Gastroesophageal sphincter (tissue), 4 donors: ENCODE measurements at places on chromosomes 5 and 9. TPM values are rescaled to one million over a fixed set of nuclear protein-coding genes. Genes with fewer than 3 reads are reported as not detected.

GRCh38 chr5:168457542-168457941 is 28.7 kb upstream of the RARS1 start:
- H3K4me1 ChIP-seq, result no peaks in the 10 kb centered on the region
- no peaks in the 10 kb centered on the region for H3K27me3 ChIP-seq
- no peak overlapping the region for H3K27ac ChIP-seq
- H3K4me3 ChIP-seq, result no peak overlapping the region
- no peak for ATAC-seq
- H3K36me3 ChIP-seq, result no peaks in the 10 kb centered on the region

ORM2 gene
- not detected for total RNA-seq

GRCh38 chr9:28407351-28407750 is 834.1 kb upstream of the C9orf72 start:
- no peaks in the 10 kb centered on the region for H3K27me3 ChIP-seq
- H3K4me1 ChIP-seq, result no peaks in the 10 kb centered on the region
- no peak overlapping the region for H3K27ac ChIP-seq
- no peak for ATAC-seq
- H3K4me3 ChIP-seq, result no peak overlapping the region

- ATAC-seq, result no peak
- H3K27ac ChIP-seq, result no peak overlapping the region
- no peak overlapping the region for H3K4me3 ChIP-seq
- H3K36me3 ChIP-seq, result no peaks in the 10 kb centered on the region
These were observed 40.3 kb upstream of the TNFAIP8 start for GRCh38 chr5:119315516-119315949.

GRCh38 chr9:136940526-136941230 is 3.9 kb downstream of the FBXW5 start:
- ATAC-seq, result no peak
- H3K27me3 ChIP-seq, result no peaks in the 10 kb centered on the region
- H3K36me3 ChIP-seq, result peaks cover 45% of the 10 kb centered on the region
- no peak overlapping the region for H3K4me3 ChIP-seq

DNA sequence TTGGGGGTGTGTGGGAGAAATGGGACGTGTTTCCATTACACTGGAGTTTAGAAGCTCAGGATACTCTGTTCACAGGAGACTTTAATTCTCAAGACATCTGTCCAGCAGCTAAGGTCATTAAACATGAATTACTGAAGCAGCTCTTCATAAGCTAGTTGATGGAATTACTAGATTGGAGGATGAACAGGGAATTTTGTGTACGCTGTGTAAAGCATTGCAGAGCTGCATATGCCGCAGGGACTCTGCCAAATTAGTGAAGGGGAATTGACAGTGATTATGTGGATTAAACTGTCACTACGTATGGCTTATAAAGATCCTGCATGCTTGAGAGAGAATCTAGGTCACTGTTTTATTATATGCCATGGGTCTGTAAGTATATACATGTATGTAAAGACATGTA is 177.5 kb upstream of the TBC1D2 start:
- no peak overlapping the region for H3K27ac ChIP-seq
- H3K4me3 ChIP-seq, result no peak overlapping the region
- H3K36me3 ChIP-seq, result no peaks in the 10 kb centered on the region
- H3K4me1 ChIP-seq, result no peaks in the 10 kb centered on the region
- H3K27me3 ChIP-seq, result no peaks in the 10 kb centered on the region

DNA sequence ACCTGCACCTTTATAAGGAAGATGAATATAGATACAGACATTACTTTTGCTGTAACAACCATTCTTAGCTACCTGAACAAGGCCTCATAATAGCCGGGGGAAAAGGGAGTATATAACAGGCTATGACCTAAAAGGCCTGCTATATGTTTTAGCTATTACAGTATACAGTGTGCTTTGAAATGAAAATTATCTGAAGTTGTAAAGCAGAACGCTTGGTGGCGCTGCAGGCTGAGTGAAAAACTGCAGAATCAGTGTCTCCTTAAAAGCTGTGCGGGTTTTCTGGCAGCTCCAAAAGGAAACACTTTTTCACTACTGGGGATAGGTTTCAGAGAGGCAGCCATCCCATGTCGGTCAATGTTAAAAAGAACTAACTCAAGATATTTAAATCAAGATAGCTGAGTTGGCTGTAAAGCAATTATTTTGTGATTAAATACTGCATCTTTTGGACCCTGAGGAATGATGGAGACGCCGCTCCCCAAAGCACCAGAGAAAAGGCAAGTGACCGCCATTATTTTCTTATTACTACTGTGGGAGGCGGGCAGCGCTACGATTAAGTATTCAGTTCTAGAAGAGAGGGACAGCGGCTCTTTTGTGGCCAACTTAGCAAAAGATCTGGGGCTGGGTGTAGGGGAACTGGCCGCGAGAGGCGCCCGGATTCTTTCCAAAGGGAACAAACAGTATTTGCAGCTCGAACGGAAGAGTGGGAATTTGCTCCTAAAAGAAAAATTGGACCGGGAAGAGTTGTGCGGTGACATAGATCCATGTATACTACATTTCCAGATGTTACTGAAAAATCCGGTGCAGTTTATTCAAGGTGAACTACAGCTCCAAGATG is 5.9 kb downstream of the PCDHB6 start:
- no peaks in the 10 kb centered on the region for H3K4me1 ChIP-seq
- peaks cover 63% of the 10 kb centered on the region for H3K27me3 ChIP-seq
- ATAC-seq, result no peak
- no peaks in the 10 kb centered on the region for H3K36me3 ChIP-seq

DNA sequence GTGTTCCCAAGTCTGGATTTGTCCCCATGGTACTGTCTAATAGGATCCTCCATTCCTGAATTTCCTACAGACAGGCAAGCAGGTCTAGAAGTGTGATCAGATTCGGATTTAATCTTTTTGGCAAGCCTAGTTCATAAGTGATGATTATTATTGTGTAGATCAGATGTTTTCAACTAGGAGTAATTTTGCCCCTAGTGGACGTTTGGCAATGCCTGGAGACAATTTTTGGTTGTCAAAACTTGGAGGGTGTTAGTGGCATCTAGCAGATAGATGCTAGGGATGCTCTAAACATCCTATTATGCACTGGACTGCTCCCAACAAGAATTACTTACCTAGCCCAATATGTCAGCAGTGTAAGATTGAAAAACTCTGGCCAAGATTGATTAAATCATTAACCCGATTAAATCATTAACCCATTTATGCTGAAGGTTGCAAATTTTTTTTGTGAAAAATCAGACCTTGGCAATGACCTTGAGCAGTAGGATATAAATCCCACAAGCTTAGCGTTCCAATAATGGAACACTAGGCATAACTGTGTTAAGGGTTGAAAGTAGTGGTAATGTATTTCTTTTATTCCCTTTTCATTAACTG is 28.2 kb downstream of the TCERG1 start:
- H3K4me1 ChIP-seq, result no peaks in the 10 kb centered on the region
- no peak for ATAC-seq
- H3K36me3 ChIP-seq, result peaks cover 9% of the 10 kb centered on the region

DNA sequence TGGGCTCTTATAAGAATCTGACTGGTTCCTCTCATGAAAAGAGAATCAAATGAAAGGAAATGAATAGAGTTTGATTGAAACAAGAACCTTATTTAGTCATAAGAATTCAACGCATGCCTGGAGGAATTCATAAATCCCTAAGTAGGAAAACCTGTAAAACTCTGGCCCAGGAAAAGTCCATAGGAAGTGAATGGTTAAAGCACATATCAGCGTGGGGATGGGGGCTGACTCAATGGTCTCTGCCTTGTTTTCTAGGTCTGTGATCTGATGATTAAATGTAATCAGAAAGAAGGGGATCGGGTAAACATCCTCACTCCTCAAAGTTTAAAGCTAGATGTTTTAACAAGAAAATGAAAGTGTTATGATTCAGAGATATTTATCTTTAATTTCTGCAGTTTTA is 759.4 kb upstream of the C9orf72 start:
- H3K4me1 ChIP-seq, result no peaks in the 10 kb centered on the region
- no peak overlapping the region for H3K4me3 ChIP-seq
- H3K27ac ChIP-seq, result no peak overlapping the region
- no peak for ATAC-seq
- no peaks in the 10 kb centered on the region for H3K27me3 ChIP-seq

DNA sequence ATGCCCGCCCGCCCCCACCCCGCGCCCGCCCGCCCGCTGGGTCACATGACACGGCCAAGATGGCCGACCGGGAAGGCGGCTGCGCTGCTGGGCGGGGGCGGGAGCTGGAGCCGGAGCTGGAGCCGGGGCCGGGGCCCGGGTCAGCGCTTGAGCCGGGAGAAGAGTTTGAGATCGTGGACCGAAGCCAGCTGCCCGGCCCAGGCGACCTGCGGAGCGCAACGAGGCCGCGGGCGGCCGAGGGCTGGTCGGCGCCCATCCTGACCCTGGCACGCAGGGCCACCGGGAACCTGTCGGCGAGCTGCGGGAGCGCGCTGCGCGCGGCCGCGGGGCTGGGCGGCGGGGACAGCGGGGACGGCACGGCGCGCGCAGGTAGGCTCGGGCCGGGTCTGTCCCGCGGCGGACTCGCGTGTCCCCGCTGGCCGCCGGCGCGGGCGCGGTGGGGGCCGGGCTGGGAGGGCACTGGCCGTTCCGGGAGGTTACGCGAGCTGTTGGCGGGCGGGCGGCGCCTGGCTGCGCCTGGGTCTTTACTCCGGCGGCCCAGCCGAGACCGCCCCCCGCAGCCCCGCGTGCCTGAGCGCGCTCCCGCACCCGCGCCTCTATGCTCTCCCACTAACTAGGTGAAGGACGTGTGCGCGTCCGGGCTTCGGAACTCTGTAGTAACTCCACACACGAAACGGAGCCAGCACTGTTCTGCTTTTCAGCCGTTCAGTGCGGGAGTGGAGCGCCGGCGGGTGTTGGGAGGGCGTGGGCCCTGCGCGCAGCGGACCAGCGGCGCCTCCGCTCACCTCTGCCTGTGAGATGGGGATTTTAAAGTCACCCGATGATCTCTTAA is at the start of gene RUFY1:
RUFY1 (plus strand) TSS at position 44 of the 832 bp plus-strand sequence; CDS start at position 60, 16 bp downstream.
- peaks cover 49% of the 10 kb centered on the region for H3K4me1 ChIP-seq
- peak; percentile 92 for ATAC-seq
- peak within 1 kb of the TSS; percentile 81 for H3K4me3 ChIP-seq
- no peaks in the 10 kb centered on the region for H3K27me3 ChIP-seq

TLE1 gene
- total RNA-seq, result 86.2 TPM

DNA sequence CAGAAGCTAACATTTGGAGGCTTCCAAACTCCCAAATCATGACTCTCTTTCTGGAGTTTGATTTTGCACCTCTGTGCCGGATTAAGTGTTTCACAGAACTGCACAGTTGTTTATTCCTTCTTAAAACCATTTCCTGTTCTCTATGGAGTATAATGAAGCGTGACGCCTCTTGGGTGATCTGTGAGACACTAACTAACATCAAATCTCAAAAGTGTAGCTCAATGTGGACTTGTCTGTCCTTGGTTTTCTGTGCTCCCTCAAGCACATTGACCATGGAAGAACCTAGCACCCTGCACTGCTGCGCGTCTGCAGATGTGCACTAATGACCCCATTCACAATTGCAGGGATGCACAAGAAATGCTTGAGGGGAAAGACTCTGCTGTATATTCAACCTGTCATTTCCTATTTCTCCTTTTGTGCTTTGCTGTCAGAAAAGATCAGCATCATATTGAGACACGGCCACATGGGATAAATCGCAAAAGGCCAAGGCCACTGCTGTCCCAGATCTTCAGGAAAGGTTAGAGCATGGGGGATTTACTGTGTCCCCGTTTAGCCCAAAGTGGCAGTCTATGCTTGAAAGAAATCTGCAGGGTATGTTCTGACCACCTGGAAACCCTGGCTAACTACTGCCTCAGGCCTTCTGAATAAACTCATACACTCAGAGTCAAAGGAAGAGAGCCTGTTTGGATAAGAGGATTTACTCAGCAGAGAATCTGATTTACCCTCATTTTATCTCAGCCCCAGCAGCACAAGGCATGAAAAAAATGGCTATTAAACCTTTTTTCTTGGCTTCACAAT is 109.6 kb downstream of the BAAT start:
- H3K27me3 ChIP-seq, result peaks cover 16% of the 10 kb centered on the region
- ATAC-seq, result no peak
- no peaks in the 10 kb centered on the region for H3K36me3 ChIP-seq

ZNF618 gene
- total RNA-seq, result 4.7 TPM

GRCh38 chr5:167152561-167152960 is 1138.9 kb upstream of the WWC1 start:
- no peak for ATAC-seq
- H3K27me3 ChIP-seq, result no peaks in the 10 kb centered on the region
- H3K27ac ChIP-seq, result no peak overlapping the region
- no peaks in the 10 kb centered on the region for H3K36me3 ChIP-seq

SCGB3A2 gene
- not detected for total RNA-seq

FOXD4L3 gene
- not detected for total RNA-seq
